ENCODE measurements at places on chromosomes 6 and 20.

DNA sequence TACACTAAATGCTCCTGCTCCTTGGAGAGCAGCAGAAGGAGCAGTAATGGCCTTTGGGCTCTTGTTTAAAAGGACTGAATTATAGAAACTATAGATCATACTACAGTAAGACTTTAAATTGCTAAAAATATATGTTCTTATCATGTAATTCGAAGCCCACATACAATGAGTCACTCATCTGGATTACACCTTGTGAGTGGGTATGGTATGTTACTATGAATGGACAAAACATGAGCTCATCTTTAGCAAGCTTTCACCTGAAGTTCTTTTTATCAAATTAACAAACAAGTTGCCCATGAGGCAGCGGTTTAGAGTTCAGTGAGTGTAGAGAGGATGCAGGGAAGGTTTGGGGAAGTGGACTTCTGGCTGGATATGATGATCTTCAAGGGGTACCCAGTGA lies 114.4 kb upstream of the CCN2 start:
- no peak overlapping the region for H3K27ac ChIP-seq
- no peak for DNase-seq
- no peak overlapping the region for H3K4me3 ChIP-seq
- H3K4me1 ChIP-seq: no peaks in the 10 kb centered on the region
- no peaks in the 10 kb centered on the region for H3K36me3 ChIP-seq

GRCh38 chr6:121780325-121781321 lies 345.2 kb downstream of the GJA1 start:
- H3K27ac ChIP-seq: no peak overlapping the region
- no peak overlapping the region for H3K4me3 ChIP-seq
- no peaks in the 10 kb centered on the region for H3K36me3 ChIP-seq
- no peaks in the 10 kb centered on the region for H3K27me3 ChIP-seq
- H3K4me1 ChIP-seq: no peaks in the 10 kb centered on the region
- no peak for DNase-seq

- no peak overlapping the region for H3K27ac ChIP-seq
- H3K36me3 ChIP-seq: no peaks in the 10 kb centered on the region
- no peak for DNase-seq
- H3K4me1 ChIP-seq: no peaks in the 10 kb centered on the region
Measured at GRCh38 chr6:137975188-137975940, 108.3 kb downstream of the TNFAIP3 start.

DNA sequence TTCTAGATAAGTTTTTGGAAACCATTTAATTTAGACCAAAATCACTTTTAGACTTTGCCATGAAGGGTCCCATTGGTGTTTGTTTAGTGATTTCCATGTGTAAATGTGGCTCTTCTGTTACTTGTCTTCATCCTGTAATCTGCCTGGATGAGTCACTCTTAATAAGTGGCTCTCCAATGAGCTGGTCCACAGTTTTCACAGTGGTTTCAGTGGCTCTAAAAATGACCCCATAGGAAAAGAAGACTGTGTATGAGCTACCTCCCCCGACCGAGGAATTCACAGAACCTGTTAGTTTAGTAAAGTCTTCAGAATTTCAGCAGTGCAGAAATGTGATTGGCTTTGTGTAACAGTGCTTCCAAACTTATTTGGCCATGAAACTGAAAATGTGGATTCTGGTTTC lies 492.0 kb upstream of the MARCKS start:
- no peak overlapping the region for H3K27ac ChIP-seq
- H3K36me3 ChIP-seq: no peaks in the 10 kb centered on the region
- H3K27me3 ChIP-seq: no peaks in the 10 kb centered on the region
- no peak overlapping the region for H3K4me3 ChIP-seq
- no peak for DNase-seq

- H3K27me3 ChIP-seq: no peaks in the 10 kb centered on the region
- peaks cover 2% of the 10 kb centered on the region for H3K36me3 ChIP-seq
- DNase-seq: no peak
- peaks cover 39% of the 10 kb centered on the region for H3K4me1 ChIP-seq
Measured at GRCh38 chr6:85461798-85462170, 11.9 kb downstream of the NT5E start.

GRCh38 chr6:117491916-117492315 lies 9.4 kb downstream of the DCBLD1 start:
- H3K4me1 ChIP-seq: peaks cover 3% of the 10 kb centered on the region
- H3K4me3 ChIP-seq: no peak overlapping the region
- no peaks in the 10 kb centered on the region for H3K36me3 ChIP-seq
- H3K27ac ChIP-seq: no peak overlapping the region
- no peaks in the 10 kb centered on the region for H3K27me3 ChIP-seq
- DNase-seq: no peak
